ENCODE measurements at places on chromosomes 6 and 20.

DNA sequence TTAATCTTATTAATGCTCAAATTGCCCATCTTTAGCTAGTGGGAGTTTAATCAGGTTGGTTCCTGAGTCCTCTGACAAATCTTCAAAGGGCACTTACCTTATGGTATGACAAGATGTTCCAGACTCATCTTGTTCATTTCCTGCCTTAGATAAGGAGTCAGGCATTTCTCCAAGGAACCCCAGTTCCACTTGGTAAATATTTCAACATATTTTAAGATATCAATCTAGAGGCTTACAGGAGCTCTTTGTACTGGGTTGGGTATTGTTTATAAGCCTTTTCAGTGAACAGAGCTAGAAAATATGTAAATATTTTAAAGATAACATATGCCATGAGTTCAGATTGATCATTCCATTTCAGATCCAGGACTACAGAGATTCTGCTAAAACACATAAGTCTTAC lies 159.8 kb downstream of the RCAN2 start:
- no peak for DNase-seq

DNA sequence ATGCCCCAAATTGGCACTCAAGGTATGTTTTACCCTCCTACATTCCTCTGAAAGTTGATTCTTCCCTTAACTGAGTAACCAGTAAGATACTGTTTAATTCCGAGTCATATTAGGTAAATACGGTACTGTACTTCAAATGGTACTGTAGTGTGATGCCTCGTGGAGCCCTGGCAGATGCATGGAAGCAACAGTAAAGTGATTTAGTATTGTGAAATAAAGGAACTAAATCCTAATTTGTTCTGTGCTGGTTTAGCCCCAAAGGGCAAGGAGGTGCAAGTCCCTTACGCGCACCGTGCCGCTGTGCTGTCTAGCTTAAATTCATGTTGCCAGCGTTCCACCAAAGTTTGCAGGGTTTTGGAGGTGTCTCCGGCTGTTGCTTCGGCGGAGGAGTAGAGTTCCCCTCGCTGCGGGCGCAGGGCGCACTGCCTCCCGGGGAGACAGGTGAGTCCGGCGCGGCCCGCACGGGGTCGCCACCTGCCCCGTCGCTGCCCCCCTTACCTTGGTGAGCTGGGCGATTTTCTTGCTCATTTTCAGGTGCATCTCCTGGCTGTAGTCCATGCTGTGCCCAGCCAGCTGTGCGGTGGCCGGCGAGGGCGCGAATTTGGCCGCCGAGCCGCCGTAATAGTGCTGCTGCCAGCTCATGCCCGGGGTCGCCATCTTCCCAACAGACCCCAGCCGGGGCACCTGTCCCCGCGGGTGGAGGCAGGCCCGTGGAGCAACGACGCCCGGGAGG lies 655 bp downstream of the FAM184A start:
- DNase-seq: peak; percentile 51

- DNase-seq: no peak
Observed at GRCh38 chr20:13571662-13572061, 67.1 kb downstream of the TASP1 start.

GRCh38 chr20:17850684-17851026 lies 117.9 kb downstream of the SNX5 start:
- no peak for DNase-seq

DNA sequence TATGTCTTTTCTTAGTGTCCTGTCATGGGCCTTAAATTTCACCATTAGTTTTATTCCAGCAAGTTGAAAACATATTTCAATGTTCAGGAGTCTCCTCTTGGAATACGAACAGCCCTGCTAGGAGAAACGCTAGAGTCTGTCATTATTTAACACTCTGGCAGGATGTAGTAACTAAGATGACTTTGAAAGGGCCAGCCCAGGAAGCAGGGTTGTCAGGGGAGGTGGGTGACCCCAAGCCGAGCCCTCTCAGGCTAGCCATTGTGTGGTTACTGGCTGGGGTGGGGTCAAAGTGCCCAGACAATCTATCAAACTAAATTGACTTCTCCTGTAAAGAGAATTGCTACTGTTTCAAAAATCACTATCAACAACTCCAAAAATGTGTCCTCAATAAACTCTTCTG lies 67.8 kb downstream of the LY86 start:
- DNase-seq: no peak

- DNase-seq: peak; percentile 12
Observed at GRCh38 chr6:51959744-51960383, 127.5 kb downstream of the PKHD1 start.

- DNase-seq: no peak
Observed at GRCh38 chr6:164144316-164144715, 729.8 kb downstream of the QKI start.

GRCh38 chr6:52063584-52064344 lies 23.6 kb downstream of the PKHD1 start:
- DNase-seq: no peak

- no peak for DNase-seq
Observed at GRCh38 chr6:1901556-1901955, 291.8 kb downstream of the FOXC1 start.

- peak; percentile 35 for DNase-seq
Observed at GRCh38 chr6:31791324-31792089, 4.0 kb downstream of the VARS1 start.

DNA sequence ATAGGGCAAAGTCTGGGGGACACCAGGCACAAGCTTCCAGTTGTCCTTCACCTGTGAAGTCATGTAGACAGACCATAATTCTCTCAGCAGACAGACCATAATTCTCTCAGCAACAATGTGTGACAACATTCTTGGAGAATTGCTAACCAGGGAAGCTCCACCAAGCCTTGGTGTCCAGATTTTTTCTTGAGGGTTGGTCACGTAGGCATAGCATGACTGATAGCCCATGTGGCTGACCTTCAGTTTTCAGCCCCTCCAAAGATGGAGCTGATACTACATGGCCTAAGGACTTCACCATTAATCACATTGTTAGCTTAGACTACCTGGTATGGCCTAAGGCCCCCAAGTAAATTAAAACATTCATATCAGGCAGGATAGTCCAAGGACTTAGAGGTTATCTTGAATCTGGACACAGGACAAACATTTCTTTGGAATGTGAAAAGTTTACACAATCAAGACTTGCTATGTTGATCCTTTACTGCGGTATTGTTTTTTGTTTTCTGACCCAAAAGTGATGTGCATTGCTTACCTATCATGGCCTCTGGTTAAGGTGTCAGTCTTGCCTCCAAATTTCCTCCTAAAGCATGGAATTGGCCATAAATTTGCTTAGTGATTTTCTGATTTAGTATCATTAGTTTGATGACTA lies 76.9 kb downstream of the CEP57L1 start:
- no peak for DNase-seq

DNA sequence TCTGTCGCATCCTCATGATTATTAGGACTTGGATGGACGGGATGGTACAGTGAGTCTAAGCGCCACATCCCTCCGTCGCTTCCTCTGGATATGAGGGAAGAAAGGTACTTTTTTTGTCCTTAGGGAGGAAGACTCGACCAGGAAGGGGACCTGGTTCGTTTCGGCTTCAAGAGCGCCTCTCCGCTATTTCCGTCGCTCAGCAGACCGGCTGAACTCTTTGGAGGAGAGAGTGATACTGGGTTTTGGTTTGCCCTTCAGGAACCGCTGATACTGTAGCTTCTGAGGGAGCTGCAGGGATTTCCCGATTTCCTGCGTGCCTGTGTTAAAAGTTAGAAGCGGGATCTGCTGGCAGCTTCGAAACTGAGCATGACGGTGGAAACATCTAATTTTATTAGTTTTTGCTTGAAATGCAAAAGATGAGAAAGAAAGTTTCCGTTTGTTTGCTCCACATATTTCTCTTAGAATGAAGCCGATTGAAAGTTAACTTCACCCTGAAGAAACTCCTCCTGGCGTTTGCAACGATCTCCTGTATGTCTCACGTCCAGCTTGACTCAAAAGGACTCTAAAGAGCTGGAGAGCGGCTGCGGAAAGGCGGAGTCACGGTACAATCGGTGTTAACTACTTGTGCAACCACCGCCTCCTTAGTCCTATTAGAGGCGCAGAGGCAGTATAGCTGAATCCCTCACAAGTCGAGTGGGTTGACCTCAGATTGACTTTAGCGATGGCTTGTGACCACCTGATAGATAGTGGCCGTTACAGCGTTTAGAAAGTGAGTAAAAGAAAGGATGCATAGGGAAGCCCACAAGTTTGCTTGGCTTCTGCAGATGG lies 129.4 kb downstream of the TRIM27 start:
- DNase-seq: peak; percentile 55

GRCh38 chr6:169172456-169172855 lies 81.2 kb downstream of the THBS2 start:
- no peak for DNase-seq

GRCh38 chr6:6494677-6495076 lies 93.8 kb upstream of the LY86 start:
- peak; percentile 82 for DNase-seq

DNA sequence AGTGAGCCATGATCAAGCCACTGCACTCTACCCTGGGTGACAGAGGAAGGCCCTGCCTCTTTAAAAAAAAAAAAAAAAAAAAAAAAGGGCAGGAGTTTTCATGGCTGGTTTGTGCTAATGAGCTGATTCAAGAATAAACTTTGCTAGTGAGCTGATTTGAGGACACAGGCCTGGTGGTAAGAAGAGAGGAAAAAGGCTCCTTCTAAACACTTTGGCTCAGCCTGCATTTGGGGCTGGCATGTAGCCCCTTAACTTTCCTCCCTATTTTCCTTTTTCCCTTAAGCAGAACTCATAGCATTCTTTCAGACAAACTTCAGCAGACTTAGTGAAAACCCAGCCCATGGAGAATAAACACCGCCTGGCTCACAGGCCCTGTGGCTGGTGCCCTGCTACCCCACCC lies 432.7 kb downstream of the PTPRT start:
- no peak for DNase-seq

DNA sequence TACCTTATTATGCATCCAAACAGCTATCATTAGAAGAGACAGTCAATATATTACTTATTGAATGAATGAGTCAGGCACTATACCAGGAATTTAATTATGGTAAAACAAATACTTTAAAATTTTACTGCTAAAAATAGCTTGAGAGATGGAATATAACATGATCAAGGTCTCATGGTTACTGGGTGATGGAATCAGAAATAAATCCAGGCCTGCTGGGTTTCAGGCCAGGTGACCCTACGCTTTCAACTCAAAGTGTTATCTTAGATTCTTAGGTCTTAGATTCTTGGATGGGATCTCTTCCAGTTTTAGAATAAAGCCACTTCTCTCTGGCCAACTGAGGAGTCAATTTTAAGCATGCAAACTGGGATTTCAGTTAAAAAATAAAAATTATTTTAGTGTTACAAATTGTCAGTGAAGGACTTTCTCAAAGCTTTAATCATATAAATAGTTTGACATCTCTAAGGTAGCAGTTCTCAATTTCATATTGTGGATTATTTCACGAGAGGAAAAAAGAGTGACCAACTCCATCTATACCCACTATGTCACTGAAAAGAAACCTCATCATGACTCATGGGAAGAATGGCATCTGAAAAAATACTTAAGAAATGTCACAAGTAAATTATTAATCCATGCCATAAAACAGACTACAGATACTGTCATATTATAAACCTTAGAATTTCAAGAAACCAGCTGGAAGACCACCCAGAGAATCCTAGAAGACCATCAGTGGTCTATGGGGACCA lies 283.4 kb upstream of the RUNX2 start:
- DNase-seq: no peak

- DNase-seq: peak; percentile 49
Observed at GRCh38 chr6:30556066-30556905, at the start of gene GNL1. Gene GNL1 (minus strand): TSS chr6:30556489. CDS start chr6:30556203, 286 bp downstream.

- no peak for DNase-seq
Observed at GRCh38 chr20:11001764-11002540, 328.2 kb upstream of the JAG1 start.

DNA sequence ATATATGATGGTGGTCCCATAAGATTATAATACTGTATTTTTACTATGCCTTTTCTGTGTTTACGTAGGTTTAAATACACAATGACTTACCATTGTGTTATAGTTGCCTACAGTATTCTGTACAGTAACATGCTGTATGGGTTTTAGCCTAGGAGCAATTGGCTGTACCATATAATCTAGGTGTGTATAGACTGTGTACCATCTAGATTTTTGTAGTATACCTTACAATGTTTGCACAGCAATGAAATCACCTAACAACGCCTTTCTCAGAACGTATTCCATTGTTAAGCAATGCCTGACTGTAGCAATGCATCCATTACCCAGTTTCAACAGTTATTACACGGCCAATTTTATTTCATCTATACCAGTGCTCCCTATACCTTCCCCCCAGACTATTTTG lies 10.7 kb downstream of the MACROD2 start:
- DNase-seq: no peak

DNA sequence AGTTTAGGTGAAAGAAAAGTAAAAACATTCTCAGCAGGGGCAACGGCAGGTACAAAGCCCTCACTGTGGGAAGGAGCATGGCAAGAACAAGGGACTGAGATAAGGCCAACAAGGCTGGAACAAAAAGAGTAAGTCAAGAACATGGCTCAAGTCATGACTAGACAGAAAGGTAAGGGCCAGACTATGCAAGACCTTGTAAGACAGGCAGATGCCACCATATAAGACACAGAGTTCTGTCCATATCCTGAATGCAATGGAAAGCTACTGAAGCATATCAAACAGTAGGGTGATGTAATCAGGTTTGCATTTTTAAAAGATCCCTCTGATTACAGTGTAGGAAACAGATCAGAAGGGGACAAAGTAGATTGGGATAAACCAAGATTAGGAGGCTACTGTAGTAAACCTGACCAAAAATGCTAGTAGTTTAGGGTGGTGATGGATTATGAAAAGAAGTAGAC lies 5.5 kb downstream of the REV3L start:
- no peak for DNase-seq

DNA sequence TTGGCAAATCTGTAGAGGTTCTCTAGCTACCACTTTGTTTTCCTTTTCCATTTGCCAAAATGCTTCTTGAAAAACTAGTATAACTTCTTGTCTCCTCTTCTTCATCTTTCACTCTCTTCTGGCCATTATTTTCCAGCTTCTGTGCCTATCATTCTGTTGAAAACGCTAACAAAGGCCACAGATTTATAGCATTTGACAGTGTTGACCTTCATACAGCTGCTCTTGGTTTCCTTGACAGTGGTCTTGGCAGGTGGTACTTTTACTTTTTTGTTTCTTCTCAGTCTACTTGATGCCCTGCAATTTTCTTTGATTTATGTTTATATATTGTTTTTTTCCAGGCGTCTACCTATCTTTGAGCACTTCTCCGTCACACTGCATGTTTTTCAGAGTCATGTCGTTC lies 23.7 kb downstream of the TRMT11 start:
- no peak for DNase-seq

GRCh38 chr20:46311039-46311650 lies 2.8 kb upstream of the CDH22 start:
- no peak for DNase-seq

DNA sequence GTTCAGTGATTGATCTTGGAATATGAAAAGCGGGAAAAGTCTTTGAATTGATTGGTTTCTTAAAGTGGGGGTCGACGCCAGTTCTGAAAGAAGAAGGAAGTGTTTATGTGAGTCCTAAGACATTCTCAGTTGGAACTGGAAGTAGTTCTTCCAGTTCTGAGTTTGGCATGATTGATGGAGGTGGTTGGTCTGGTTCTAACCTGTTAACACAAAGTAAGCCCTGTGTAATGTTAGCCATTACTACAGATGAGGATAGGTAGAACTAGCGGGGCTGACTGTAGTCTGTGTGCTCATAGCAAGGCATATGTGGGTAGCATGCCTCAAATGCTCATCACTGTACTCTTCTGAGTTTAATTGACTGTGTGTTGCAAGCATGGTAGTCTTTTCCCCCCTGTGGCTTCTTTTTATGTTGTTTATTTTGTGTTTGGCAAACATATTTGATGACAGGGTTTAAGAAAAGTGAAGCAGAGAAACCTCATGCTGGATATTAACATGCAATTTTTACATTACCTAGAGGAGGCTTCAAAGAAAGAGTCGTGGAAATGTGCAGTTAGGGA lies 24.9 kb downstream of the CITED2 start:
- DNase-seq: no peak

- DNase-seq: no peak
Observed at GRCh38 chr20:20561841-20562240, 150.6 kb downstream of the RALGAPA2 start.
